Activated CD8-positive, alpha-beta T cell treated with anti-CD3 and anti-CD28 coated beads, Interleukin-2, amount 10 ng/mL, durations not matched to agents 7 days and 5 days (primary cell): ENCODE measurements at places on chromosomes 12 and 14. TPM values are rescaled to one million over a fixed set of nuclear protein-coding genes. Genes with fewer than 3 reads are reported as not detected.

GRCh38 chr14:95575840-95576473 lies 41.1 kb downstream of the GLRX5 start:
- DNase-seq: no peak

- no peak for DNase-seq
Measured at GRCh38 chr14:23984891-23985602, 3.7 kb upstream of the DHRS4L2 start.

DNA sequence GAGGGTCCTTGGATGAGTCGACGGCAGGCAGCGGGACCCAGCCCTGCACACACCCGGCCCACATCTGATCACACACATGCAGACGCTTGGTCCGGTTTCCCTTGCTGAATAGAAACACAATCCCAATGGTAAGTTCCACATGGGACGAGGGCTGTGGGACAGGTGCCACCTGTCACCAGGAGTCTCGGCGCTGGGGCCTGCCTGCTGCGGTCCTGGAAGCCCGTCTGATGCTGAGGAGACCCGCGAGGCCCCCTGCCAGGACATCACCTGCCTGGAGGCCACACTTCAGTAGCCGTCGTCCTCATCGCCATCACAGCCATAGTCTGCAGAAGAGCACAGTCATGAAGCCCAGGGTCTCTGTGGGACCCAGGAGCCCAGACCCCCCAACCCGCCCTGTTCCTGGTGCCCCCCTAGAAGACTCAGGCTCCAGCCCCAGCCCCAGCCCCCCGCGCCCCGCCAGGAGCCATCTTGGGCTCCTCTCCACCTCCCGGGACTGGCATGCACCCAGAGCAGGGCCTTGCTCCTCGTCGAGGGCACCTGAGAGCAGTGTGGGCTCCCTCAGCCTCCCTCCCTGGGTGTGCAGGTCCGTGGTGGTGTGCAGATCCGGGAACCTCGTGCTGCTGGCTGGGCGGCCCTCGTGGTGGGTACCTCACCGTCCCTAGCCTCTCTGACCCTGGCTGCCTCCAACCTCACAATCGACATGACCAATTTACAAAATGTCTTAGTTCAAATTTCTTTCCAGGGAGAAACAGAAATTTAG lies 29.3 kb upstream of the NUDT14 start:
- no peak for DNase-seq

FOXN4 gene
- not detected for total RNA-seq

GRCh38 chr14:32908196-32909084 lies 30.2 kb upstream of the NPAS3 start:
- DNase-seq: no peak
